Body of pancreas (tissue), 4 donors: ENCODE measurements at places on chromosomes 7 and 10.

DNA sequence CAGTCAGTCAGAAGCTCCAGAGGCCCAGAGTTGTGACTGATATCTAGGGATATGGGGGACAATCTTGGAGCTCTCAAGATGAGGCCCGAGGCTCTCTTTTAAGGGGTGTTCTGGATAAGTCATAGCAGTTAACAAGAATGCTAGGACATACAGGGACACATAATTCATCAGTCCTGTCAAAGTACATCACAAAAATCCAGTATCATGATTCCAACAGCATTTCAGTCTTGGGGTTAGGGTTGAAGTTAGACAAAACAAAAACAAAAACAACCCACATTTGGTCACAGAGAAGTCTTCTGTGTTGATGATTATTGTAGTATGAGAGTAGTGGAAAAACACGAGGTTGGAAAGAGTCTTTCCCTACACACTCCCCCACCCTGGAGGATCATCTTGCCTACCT, 39.4 kb downstream of the BTRC start:
- DNase-seq, result no peak

GRCh38 chr7:31443457-31443856, 70.4 kb upstream of the ITPRID1 start:
- no peak for DNase-seq

- peak; percentile 92 for DNase-seq
These were observed 2.6 kb upstream of the PCBD1 start for GRCh38 chr10:70890917-70891431.

GRCh38 chr10:82440775-82441174, 565.8 kb downstream of the NRG3 start:
- DNase-seq, result no peak

DNA sequence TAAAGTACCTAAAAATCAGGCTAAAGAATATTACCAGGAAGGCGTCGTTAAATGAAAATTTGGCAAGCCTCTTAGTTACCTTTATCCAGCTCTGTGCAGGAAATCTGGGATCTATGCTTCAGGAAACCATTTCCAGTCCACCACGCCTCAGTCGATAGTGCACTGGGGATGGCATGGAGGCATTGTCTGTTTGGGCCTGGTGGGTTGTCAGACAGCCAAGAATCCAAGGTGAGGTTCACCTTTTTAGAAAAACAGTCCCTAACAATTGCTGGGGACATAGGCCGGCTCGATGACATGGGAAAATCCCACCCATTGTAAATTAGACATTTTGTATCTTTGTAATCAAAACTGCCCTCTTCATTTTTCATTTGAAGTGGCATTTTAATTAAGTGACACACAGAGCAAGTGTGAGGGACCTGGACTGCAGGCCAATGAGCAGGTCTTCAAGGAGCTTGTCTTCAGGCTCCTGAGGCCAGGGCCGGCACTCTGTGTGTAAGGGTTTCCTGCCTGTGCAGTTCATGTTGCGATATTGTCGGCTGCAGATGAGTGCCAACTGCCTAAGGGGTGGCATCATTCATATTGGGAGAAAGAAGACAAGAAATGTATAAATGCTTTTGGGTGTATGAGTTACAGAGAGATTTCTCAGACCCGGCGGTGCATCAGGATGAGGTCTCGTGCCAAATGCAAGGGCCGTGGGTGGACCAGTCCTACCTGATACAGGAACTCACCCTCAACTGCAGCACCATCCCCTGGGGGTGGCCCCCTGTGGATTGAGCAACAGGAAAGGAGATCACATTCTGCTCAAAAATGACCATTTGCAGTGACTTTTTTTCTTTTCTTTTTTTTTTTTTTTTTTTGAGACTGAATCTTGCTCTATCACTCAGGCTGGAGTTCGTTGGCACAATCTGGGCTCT, 80.8 kb downstream of the PTPRE start:
- DNase-seq, result no peak

- DNase-seq, result no peak
These were observed 10.3 kb downstream of the PPP1R3C start for GRCh38 chr10:91622601-91623000.

DNA sequence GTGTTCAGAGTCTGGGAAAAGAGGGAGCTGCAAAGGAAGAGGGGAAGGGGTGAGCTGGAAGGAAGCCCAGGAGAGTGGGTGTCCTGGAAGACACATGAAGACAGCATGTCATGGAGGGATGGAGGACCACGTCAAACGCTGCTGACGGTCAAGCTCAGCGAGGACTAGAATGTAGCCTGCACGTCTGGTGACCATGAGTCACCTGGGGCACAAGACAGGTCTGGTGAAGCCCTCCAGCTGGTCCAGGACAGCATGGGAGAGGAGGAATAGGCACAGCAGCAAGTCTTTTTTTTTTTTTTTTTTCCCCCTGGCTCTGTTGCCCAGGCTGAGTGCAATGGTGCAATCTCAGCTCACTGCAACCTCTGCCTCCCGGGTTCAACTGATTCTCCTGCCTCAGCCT, 19.6 kb upstream of the AMZ1 start:
- DNase-seq, result no peak

DNA sequence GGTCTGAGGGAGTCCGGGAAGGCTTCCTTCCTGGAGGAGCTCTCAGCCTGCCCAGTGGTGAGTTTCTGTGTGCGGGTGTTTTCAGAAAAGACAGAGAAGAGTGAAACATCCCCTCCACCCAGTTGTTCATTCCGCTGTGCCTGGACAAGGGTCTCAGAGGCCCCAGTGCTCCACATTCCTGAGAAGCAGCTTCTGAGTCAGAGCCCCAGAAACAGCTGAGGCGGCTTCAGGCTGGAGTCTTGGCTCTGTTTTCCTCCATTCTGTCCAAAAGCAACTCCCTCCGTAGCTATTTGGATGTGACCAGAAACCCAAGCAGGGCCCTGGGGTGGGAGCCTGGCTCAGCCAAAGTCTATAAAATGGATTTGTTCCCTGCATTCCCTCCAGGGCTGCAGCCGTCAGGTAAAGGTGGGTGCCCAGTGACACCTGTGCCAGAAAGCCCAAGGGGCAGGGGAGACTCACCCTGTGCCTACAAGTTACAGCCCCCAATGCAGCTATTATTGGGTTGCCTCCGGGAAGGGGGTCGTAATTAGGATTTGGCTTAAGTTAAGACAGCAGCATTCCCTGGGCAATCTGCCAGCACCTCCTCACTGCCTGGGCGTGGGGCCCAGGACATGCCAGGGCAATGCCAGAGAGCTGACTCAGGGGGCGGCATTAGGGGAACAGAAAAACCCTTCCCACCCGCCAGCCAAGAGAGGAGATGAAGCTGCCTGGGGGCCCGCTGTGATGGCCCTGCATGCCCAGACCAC, 13.1 kb upstream of the CAMK2G start:
- peak; percentile 75 for DNase-seq

GRCh38 chr7:137682596-137682995, 164.2 kb downstream of the DGKI start:
- DNase-seq, result no peak

- DNase-seq, result no peak
These were observed 145.8 kb downstream of the FRMD4A start for GRCh38 chr10:14184841-14185315.

DNA sequence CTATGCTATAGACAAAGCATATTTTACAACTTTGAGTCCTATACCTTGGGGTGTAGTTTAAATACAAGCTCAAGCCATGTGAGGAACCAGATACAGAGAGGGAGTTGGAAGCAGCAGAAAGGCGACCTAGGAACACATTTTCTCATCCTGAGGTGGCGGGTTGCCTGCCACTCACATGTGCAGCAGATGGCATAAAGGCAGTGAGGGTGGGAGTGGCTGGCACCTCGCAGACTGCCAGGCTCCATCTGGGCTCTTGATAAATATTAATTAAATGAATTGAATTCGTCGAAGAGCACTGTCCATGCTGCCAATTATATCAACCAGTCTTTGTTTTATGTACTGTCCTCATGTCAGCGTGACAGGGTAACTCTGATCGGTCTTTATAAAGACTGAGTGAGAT, 79.0 kb upstream of the SEMA3C start:
- DNase-seq, result no peak

GRCh38 chr7:134907000-134907399, 79.3 kb upstream of the AGBL3 start:
- DNase-seq, result no peak

DNA sequence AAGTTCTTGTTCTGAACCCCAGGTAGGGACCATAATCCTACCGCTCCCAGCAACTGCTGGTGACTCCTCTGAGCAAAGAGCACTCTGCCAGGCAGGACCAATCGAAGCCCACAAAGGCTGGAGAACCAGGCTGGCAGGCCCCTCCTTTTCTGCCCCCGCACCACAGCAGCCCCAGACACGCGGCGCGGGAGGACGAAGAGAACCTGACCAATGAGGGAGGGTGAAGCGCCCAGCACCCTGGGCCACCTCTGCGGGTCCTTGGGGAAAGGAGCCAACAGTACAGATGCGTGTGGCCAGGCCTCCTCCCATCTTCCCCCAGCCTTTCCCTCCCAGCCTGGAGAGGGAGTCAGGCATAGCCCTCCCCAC, 25.9 kb downstream of the CTBP2 start:
- peak; percentile 70 for DNase-seq

GRCh38 chr10:23988006-23988405, 220.9 kb upstream of the KIAA1217 start:
- no peak for DNase-seq

- no peak for DNase-seq
These were observed 505.1 kb downstream of the DNAJB6 start for GRCh38 chr7:157841773-157842370.

- DNase-seq, result no peak
These were observed 100.4 kb downstream of the LMBR1 start for GRCh38 chr7:156792611-156793010.
